ENCODE measurements at places on chromosomes 5 and 9.

- DNase-seq: no peak
These were observed 37.2 kb downstream of the RXRA start for GRCh38 chr9:134363450-134363849.

DNA sequence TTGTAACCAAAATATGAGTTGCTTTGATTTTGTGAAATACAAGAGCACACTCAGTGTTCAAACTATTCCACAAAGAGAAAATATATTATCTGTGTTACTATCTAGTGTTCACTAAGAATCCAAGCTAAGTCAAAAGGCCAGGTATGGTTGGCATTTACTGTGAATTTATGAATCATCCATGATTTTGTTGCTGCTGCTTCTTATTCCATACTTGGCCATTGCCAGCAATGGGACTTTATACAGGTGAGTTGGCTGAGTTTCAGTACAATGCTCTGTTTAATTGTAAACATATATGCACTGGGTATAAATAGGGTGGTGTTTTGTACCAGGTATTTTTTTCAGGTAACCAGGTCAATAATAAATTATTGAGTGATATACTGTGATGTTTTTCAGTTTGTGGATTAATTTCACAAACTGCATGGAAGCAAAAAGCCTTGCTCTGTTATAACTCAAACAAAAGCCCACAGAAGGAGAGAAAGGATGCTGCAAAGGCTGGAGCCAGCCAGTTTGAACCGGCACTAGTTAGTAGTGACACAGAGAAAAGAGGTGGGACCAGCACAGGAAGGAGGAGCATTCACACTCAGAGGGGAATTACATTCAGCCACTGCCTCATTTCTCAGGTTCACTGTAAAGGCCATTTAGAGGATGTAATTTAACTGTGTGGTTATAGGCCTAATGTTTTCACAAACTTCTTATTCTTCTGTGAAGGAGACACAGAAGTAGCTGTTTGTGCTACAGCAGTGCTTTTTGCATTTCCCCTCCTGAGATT, 381.8 kb downstream of the ADGRV1 start:
- no peak for DNase-seq

- no peak for DNase-seq
These were observed 248.3 kb downstream of the FBXL7 start for GRCh38 chr5:15748266-15748665.

- DNase-seq: no peak
These were observed 248.1 kb upstream of the NREP start for GRCh38 chr5:112004867-112005622.

DNA sequence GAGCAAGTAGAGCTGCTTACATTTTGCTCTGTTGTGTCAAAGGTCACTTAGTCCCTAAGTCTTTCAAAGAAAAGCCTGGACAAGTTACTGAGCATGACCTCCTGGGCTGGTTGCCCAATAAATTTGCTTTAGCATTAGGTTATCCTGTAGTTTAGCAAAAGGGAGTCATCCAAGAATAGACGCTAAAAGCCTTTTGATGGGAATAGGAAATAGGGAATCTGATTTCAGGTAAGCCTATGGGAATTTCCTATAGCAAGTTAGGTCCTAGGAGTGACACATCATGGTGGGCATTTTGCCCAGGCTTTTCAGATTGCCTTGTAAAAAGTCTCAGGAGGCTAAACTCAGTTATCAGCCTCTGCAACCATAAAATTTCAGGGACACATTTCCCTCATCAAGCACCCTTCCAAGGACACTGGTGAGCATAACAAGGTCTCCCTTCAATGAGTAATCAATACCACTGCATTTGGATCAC, 67.6 kb upstream of the RANBP3L start:
- DNase-seq: no peak

DNA sequence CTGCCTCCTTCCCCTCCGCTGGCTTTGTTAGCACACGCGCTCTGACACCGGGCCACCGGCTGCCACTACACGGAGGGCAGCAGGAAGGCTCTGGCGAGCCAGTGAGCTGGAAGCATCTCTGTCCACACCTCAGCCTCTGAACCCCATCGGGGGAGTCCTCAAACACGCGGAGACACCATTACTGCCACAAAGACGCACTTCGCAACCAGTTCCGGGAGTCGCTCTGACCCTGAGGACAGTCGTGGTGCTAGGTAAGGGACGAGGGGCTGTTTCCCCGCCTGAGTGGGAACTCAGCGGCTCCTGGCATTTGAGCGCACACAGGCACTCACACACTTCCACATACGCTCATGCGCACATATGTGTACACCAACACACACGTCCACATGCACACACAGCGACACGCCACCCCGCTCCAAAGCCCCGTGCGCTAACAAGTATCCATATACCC, 160.0 kb downstream of the C9orf152 start:
- no peak for DNase-seq

- DNase-seq: no peak
These were observed 849.8 kb upstream of the CDH6 start for GRCh38 chr5:30343707-30344106.

- no peak for DNase-seq
These were observed 4.8 kb downstream of the SUB1 start for GRCh38 chr5:32589942-32590869.

GRCh38 chr9:116809656-116810055, 122.6 kb downstream of the TRIM32 start:
- DNase-seq: no peak

DNA sequence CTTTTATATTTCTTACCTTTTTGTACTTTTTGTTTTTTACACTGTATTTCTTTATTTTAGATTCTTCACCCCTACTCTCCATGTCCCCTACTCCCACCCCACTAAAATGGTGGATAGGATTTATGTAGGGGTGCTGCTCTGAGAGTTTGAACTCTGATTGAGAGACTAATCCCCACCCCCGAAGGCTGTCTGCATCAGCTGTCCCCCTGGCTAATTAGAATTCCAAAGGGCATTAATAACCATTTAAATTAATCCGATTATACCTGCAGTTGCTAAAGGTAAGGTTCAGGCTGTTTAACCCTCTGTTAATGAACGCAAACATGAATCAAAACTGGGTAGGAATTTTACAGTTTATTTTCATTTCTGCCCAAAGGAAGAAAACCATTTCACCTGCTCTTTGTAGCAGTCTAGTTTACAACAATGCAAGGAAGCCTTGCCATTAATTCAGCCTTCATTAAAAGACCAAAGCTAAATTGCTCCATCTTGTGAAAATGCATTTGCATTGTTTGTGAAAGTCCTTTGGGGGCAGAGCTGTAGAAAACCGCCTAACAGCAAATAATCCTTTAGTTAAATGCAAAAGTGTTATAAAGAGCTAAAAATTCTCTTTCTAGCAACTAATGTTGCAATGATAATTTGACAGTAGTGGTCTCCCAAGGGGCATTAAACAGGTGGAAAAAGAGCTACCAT, 71.2 kb downstream of the ZCCHC7 start:
- DNase-seq: no peak

GRCh38 chr5:140214831-140215230, 39.8 kb downstream of the CYSTM1 start:
- DNase-seq: no peak

GRCh38 chr5:31169379-31169778, 24.1 kb upstream of the CDH6 start:
- no peak for DNase-seq

DNA sequence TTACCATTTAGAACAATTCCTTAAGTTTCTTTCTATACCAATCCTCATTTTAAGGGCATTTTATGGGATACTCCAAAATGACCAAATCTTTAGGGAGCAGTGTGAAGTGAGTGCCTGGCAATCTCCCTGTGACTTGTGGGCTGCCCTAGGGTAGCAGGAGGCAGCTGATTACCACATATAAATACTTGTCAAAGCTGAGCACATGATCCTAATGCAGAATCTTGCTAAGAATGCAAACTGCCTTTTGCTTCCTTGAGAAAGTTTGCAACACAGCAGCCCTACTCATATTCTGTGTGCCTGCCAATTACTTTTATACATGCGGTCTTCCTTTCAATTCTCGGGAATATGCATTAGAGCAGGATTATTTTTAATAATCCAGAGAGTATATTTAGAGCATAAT, 18.2 kb upstream of the NREP start:
- DNase-seq: no peak

DNA sequence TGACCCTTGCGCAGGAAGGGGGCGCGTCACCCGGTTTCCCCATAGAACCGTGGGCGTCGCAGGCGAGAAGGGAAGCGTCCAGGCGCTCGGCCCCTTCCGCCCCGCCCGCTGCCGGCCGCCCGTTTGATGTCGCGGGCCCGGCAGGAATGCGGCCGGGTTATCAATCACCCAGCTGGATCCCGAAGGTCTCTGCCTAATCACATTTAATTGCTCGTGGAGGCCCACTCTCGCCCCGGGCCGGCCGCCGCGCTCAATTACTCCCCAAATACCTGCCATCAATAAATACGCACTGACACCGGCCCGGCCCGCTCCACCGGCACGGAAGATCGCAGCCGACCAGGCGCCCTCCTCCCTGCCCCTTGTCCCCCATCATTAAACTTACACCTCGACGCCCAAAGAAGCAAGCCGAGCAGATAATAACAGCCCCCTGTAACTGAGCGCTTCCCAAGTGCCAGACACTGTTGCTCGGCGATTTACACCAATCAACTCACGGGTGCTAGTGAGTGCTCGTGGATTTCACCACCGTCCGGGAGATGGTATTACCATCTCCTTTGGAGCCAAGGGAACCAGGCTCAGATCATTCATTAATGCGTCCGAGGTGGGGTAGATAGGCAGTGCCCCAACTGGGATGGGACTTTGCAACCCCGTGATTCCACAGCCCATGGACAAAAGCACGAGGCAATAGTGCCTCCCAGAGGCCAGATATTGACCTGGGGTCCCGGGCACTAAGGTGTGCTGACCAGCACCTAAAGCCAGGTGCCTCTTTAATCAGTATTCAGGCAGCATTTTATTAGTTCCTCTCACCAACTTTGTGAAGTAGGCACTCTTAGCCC, 11.3 kb downstream of the MSX2 start:
- no peak for DNase-seq

- DNase-seq: no peak
These were observed 374.5 kb upstream of the RORB start for GRCh38 chr9:74122661-74123060.

DNA sequence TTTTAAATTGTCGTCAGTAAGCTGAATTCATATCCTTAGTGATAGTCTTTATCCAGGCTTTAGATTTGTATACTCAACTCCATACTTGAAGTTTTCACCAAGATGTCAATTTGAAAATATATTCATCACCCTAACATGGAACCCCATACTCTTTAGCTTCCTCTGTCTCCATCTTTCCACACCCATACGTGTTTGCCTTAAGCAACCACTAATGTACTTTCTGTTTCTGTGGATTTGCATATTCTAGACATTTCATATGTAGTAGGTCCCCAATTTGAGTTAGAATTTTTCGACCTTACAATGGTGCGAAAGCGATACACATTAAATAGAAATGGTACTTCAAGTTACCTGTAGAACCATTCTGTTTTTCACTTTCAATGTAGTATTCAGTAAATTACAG, 65.2 kb downstream of the NSD1 start:
- DNase-seq: no peak

DNA sequence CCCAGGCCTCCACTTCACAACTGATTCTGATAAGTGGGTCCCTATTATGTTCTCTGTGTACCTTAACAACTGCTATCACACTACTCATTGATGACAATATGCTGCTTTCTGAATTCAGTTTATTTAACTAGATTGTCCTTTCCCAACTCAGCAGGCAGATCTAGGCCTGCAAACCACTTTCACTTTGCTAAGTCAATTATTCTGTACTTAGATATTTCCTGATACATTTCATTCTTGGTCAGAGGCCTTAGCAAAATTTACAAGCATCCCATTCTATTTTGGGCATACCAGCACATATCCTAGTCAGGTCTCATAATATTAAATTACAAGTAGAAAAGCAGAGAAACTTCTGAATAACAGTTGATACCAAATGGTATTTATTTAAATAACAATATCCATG, 235.7 kb upstream of the HAPLN1 start:
- no peak for DNase-seq

DNA sequence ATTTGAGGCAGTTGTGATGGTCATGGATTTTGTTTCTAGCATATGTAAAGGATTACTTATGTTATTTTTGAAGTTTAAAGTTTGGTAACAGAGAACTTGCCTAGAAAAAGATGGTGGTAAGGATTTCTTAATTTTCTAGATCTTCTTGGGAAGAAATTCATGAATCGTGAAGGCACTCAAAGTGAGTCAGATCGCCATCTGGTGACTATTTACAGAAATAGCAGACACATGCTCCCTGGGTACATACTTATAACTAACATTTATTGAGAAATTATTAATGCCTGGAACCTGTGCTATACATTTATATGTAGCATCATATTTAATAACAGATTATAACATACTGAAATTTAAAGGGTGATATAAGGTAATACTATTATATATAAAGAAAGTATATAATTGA, 299.7 kb downstream of the IZUMO3 start:
- no peak for DNase-seq

- no peak for DNase-seq
These were observed 25.6 kb downstream of the C5orf15 start for GRCh38 chr5:133942614-133943474.

- no peak for DNase-seq
These were observed 19.9 kb upstream of the ZSWIM6 start for GRCh38 chr5:61311836-61312808.

DNA sequence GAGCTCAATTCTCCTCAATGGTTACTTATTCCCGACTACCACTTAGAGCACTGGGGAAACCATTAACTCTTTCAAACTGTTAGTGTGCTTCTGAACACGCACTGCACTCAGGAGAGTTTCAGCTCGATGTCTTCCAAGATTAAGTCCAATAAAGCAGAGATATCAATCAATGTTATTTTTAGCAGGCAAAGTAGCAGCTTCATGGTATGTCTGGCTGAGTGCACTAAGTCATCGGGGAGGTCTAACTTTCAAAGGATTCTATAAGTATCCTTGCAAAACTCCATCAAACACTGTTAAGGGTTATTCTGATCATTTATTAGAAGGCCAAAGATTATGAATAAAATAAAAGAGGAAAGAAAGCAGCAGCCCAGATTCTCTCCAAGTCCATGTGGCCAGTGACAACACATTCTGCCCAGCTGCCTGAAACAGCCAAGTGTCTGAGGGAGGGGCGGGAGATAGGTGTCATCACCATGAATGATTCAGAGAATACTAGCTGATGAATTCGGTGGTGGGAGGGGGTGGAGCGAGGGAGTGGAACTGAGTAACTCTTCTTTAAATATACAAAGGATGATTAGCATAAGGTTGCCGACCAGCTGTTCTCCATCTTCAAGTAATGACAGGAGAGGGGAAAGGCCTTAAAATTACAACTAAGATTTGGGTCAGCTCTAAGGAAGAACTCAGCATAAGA, 21.3 kb downstream of the NREP start:
- no peak for DNase-seq

DNA sequence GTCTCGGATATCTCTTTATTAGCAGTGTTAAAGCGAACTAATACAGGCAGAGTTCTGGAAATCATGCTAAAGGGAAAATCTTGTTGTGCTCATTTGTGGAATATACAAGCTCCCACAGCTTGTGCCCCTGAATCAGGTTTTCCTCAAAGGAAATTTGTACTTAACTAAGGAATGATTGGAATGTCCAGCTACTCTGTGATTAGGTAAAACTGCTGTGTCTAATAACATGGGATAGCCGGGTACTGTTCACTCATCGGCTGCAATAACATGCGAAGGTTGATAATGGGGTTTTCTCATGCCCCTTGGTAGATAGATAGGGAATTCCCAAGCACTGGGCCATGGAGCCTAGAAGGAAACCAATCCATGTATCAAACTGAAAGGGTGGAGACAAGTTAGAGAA, 306.7 kb downstream of the NR2F1-AS1 start:
- no peak for DNase-seq
